ENCODE measurements at places on chromosomes 6 and 20. TPM values are rescaled to one million over a fixed set of nuclear protein-coding genes. Genes with fewer than 3 reads are reported as not detected.

The OR2J3 gene
- total RNA-seq = not detected

The CTCFL gene
- 14.2 TPM for total RNA-seq

The GCNT2 gene
- total RNA-seq = 52.5 TPM

The BPIFB2 gene
- not detected for total RNA-seq

The DDAH2 gene
- total RNA-seq = 83.6 TPM

The HSPA12B gene
- total RNA-seq = 0.97 TPM

The COL9A1 gene
- total RNA-seq = 4.7 TPM

The MUC22 gene
- total RNA-seq = not detected

The EFCAB8 gene
- total RNA-seq = 0.44 TPM

The BTBD3 gene
- total RNA-seq = 61.1 TPM

The HCRTR2 gene
- total RNA-seq = 0.07 TPM

The LBP gene
- 0.33 TPM for total RNA-seq

The OLIG3 gene
- 0.28 TPM for total RNA-seq

- peak; percentile 69 for DNase-seq
Observed at GRCh38 chr20:21713901-21714296, 8.4 kb downstream of the PAX1 start.

- DNase-seq = no peak
Observed at GRCh38 chr20:38108438-38108985, 56.6 kb downstream of the TGM2 start.

- DNase-seq = no peak
Observed at GRCh38 chr6:143400258-143401067, 50.0 kb downstream of the ADAT2 start.

DNA sequence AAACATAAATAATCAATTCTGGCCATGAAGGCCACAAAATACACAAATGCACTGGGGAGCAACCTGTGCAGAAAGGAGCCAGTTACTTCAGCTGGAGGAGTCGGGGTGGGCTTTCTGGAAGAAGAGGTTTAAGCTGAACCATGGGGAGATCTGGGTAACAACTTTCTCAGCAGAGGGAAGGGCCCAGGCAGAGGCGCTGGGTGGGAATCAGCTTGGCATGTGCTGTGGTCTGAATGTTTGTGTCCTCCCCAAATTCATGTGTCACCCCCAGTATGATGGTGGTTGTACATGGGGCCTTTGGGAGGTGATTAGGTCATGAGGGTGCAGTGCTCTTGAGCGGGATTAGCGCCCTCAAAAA lies 107.9 kb downstream of the SYCP2 start:
- DNase-seq = no peak

DNA sequence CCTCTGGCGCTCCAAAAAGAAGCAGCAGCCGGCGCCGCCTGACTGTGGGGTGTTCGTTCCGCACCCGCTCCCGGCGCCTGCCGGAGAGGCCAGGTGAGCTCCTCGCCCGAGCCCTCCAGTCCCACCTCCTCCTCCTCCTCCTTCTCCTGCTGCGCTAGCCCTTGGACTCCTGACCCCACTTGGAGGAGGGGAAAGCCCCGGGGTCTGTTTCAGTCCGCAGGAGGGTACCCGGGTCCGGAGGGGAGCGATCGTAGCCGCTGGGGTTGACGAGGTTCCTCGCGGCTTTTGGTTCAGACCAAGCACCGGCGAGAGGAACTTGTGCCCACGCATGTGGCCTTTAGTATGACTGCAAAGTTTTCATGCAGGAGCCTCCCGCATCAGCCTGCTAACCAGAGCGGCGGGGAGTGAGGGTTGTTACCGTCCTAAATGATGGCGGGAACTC lies 493 bp downstream of the CRYBG1 start:
- DNase-seq = peak; percentile 77

- DNase-seq = no peak
Observed at GRCh38 chr20:57625181-57625958, 5.1 kb upstream of the ZBP1 start.

GRCh38 chr6:39226639-39227329 lies 2.5 kb downstream of the KCNK5 start:
- peak; percentile 57 for DNase-seq

- DNase-seq = no peak
Observed at GRCh38 chr20:50546729-50547314, 36.6 kb downstream of the PTPN1 start.

GRCh38 chr6:41570259-41570615 lies 24.1 kb downstream of the FOXP4 start:
- DNase-seq = peak; percentile 88

DNA sequence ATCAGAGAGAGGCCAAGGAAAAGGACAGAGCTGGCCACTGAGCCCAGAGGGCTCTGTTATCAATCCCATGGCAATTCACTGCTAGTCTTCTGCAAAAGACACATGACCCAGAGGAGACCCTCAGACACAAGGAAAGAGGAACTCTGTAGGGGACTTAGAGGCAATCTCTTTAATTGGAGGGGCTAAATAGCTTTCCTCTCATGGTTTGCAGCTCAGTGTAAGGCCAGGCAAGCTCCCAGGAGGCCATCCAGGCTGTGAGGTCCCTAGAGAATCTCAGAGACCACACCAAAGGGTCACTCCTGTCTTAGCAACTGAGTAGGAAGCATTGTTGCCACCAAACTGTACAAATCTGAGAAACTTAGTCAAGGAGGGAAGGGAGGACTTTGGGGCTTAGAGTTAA lies 10.0 kb upstream of the HLA-DOA start:
- no peak for DNase-seq

DNA sequence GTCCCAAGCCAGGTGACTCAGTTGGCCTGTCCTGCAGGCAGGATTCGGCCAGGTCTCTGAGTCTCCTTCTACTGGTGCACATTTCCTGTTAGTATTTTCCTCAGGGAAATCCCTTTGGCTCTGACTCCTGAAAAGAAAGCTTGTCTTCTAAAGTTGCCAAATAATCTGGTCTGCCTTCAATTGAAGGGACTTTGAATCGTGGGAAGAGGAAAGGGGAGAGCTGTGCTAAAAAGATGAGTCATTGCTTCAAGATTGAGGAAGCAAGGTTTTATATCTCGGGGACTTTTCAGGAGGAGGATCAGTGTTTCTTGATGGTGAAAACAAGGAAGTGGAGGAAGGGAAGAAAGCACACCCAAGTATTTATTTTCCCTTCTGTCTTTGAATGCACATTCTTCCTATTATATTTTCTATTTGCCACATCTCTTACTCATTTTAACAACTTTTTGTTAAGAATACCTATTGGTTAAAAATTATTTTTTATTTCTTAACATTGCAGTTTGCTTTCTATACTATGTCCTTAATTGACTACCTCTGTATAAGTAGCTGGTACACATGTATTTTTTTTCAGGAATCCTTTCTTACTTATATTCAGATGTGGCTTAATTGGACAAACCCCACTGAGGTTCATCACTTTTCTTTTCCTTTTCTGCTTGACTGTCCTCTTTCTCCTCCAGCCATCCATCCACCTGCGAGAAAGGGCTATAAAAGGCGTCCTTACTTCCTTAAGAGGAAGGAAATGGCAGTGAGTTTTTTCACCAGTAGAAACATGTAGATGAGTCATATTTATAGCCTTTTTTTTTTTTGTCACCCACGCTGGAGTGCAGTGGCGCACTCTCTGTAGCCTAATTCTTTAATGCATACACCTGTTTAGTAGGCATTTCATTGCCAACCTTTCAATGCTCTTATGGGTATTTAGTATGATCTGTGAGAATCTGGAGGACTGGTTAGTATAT lies 15.0 kb upstream of the IFNGR1 start:
- DNase-seq = no peak

DNA sequence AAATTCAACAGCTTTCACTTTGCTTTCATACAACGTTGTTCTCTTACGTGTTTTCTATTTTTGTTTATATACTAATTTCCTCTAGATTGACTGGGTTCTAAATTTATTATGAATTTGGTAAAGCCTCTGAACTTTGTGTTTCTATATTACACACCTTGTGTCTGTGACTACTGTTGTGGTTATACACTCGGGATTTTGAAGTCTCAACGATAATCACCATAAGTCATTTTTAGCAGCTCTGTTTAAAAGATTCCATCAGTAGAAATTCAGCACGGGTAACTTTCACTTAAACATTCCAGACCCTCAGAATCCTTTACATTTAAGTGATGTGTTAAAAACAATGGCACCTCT lies 31.8 kb upstream of the HBS1L start:
- no peak for DNase-seq

DNA sequence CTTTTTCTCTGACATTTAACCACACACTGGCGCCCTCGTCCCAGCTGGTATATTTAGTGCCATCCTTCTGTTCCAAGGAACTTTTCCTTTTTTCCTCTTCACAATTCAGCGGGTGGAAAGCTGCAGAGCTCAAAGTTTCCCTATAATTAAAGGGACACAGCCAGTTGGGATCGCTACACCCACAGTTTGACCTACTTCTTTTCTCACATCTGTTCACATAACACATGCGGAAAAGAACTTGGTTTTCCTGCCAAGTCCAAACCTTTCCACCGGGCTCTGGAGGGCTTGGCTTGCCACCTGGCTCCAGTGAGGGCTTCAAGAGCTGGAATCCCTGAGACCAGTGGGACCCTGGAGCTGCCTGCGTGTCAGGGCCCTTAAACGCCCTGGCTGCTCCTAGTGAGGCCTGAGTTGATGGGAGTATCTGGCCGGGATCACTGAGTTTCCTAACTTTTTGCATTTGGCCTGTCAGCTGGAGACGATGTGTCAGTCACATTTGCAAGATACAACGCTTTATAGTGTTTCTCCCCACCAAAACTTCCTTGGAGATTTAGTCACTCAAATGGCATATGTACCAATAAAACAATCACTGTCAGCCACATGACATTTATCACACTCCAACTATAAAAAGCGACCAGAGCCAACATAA lies 176.0 kb downstream of the SASH1 start:
- no peak for DNase-seq

- peak; percentile 38 for DNase-seq
Observed at GRCh38 chr6:53437557-53438202, 88.9 kb upstream of the ELOVL5 start.

- no peak for DNase-seq
Observed at GRCh38 chr20:44969300-44969894, 3.1 kb downstream of the STK4 start.

GRCh38 chr6:35411066-35411465 lies 41.1 kb upstream of the FANCE start:
- no peak for DNase-seq

DNA sequence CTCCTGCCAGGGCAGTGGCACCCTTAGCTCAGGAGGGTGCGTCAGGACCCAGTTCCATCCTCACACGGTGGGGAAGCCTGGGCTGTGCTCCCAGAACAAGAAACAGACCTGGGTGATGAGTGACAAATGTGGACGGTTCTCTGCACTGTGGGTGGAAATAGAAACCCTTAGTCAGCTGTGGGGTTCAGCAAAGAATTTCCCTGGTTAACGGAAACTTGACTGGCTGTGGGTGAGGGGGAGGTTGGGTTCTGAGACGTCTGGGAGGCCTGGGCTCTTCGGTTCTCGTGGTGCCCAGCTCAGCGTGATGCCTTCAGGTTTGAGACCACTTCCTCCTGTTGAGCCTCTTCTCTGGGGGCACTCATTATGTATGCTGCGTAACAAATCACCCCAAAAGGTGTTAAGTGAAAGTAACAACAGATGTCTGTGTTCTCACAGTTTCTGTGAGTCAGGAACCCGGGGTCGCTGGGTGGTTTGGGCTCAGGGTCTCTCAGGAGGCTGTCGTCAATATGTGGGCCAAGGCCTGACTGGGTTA lies 53.1 kb upstream of the FAM83D start:
- DNase-seq = no peak

- no peak for DNase-seq
Observed at GRCh38 chr6:153493501-153493900, 362.4 kb upstream of the RGS17 start.

DNA sequence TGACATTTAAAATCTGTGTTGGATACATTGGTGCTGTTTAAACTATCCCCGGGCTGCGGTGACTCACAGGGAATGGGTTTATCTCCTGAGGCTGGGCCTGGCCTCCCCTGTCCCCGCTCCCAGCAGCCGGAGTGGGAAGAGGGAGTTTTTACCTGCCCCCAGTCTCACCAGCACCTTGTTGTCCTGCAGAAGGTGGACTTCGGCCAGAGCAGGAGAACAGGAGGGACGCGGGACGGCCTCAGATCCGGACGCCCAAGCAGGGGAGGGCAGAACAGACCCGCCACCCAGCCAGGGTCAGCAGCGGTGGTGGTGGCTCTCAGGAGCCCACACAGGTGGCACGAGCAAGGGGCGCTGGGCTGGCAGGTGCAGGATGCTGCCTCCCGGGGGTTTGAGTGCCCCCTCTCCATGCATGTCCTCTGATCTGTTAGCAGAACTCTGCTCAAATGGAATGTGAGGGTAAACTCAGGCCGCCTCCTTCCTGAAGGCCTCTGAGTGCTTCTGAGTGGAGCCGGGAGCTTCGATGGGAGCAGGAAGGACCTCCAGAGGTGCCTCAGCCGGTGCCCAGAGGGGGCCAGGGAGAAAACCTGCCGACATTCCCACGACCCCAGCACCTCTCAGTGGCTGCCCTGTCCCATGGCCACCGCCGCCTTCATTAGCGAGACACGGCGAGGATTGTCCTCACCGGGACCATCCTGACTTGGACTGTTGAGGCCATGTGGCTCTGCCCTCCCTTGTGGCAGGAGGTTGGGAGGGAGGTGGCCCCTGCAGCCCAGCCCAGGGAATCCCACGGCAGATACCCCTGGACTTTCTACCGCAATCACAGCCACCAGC lies 43.4 kb upstream of the MRGBP start:
- no peak for DNase-seq

DNA sequence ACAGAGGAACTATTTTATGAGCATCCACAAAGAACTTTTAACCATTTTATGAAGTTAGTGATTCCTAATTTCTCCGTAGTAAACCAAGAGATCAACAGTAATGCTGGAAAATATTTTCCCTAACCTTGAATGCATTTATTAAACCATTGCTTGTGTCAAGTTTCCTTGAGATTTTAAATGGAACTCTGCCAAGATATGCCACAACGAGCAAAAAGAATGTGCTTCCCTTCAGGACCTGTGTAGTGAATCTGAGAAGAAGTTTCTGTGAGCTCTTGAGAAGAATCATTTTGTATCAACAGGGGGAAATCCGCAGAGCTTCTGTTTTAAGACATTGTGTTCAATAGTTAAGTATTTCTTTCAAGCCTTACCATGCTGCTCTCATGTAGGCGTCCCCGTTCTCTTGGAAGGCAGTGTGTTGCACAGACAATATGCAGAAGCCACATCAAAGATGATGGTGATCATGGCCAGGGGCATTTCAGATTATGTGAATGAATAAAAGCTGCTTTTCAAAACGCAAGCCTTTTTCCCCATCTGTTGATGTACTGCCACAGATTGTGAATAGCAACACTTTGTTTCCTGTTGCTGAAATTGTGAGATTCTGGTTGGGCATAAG lies 439.8 kb downstream of the BMP2 start:
- DNase-seq = no peak

DNA sequence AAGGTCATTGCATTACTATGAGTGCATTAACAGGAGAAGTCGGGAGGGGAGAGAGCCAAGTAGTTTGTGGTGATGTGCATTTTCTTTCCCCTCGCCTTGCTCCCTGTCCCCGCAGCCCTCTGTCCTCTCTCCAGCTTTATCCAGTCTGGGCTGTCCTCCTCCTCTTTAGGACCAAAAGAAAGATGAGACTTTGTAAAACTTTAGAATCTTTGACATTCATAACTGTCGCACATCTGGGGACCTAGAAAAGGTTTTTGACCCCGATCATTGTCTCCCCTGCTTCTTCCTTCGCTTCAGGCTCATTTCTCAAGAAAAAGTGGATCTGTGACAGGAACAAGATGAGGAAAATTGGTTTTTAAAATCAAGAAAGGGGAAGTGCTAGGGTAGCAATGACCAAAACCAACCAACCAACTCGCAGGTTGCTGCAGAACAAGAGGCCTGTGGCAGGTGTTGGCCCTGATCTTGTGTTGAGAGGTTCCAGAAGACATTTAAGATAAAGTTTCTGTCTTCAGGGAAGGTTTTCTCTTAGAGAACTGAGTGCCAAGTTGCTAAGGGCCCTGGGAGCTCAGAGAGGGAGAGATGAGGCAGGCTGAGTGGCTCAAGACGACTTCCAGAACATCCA lies 17.6 kb downstream of the SYTL3 start:
- DNase-seq = no peak

GRCh38 chr20:2955257-2955970 lies 82.1 kb downstream of the PTPRA start:
- DNase-seq = no peak
